ENCODE measurements at places on chromosomes 16 and 17.

- no peak for DNase-seq
Observed at GRCh38 chr17:28412099-28412498, 6.1 kb upstream of the SLC46A1 start.

DNA sequence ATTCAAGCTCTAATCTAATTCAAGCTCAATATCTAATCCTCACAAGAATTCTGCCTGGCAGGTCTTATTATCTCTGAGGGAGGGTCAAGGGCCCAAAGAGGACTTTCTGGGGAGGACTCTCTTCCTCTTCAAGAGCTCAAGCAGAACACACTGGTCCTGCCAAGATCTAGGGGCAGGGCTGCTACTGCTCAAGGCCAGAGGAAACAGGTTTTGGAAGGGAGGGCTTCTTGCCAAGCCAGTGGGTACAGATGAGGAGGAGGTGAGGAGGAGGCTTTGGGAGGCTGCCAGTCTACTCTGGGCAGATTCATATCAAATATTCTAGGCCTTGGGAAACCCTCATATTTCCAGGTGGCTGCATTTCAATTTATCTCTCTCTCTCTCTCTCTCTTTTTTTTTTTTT lies 51.8 kb upstream of the IL34 start:
- DNase-seq = peak; percentile 99

GRCh38 chr17:59338498-59338897 lies 7.0 kb downstream of the YPEL2 start:
- no peak for DNase-seq

DNA sequence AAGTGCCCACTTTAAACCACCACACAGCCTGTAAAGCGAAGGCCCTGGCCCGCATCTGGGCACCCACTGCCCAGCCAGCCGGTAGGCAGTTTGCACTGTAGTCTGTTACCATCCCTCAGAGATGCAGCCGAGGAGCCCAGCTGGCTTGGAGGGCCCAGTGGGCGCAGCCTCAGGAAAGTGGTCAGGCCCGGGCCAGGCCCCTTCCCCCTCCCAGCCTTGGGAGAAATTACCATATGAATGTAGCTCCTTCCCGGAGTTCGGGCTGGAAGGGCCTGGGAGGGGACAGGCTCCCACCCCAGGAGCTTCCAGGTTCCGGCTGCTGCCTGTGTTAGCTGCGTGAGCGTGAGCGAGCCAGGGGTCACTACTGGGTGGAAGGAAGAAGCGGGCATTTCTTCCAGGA lies 325.4 kb downstream of the SEC14L1 start:
- DNase-seq = no peak

DNA sequence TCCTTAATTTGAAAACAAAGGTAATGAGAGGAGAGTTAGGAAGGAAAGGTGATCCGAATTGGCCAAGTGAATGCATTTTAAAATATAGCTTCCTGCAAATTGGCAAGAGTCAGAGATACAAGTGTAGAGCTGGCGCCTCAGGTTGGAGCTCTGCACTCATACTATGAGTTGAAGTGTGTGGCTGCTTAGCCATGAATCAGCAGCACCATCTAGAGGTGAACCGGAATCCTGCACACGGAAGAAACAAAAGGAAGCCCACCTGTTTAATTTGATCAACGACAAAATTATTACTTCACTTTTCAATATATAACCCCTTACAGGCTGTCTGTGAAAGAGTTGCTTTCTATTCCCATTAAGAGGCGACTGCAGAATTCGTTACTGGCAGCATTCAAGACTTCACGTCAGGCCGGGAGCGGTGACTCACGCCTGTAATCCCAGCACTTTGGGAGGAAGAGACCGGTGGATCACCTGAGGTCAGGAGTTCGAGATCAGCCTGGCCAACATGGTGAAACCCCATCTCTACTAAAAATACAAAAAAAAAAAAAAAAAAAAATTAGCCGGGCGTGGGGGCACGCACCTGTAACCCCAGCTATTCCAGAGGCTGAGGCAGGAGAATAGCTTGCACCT lies 1253.7 kb upstream of the CDH8 start:
- DNase-seq = peak; percentile 13

DNA sequence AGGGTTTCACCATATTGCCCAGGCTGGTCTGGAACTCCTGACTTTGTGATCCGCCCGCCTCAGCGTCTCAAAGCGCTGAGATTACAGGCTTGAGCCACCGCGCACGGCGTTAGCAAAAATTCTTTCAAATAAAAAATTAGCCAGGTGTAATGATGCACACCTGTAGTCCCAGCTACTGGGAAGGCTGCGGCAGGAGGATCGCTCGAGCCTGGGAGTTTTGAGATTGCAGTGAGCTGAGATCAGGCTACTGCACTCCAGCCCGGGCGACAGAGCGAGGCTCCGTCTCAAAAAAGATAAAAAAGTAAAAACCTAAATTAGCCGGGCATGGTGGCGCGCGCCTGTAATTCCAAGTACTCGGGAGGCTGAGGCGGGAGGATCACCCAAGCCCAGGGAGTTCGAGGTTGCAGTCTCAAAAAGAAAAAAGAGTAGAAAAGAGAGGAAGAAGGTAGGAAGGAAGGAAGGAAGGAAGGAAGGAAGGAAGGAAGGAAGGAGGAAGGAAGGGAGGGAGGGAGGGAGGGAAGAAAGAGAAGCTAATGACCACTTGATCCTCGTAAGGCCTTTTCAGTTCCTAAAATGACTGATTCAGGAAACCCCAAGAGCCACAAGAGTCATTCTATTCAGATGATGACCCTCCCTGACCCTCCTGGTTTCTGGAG lies 59.2 kb downstream of the SRL start:
- no peak for DNase-seq

DNA sequence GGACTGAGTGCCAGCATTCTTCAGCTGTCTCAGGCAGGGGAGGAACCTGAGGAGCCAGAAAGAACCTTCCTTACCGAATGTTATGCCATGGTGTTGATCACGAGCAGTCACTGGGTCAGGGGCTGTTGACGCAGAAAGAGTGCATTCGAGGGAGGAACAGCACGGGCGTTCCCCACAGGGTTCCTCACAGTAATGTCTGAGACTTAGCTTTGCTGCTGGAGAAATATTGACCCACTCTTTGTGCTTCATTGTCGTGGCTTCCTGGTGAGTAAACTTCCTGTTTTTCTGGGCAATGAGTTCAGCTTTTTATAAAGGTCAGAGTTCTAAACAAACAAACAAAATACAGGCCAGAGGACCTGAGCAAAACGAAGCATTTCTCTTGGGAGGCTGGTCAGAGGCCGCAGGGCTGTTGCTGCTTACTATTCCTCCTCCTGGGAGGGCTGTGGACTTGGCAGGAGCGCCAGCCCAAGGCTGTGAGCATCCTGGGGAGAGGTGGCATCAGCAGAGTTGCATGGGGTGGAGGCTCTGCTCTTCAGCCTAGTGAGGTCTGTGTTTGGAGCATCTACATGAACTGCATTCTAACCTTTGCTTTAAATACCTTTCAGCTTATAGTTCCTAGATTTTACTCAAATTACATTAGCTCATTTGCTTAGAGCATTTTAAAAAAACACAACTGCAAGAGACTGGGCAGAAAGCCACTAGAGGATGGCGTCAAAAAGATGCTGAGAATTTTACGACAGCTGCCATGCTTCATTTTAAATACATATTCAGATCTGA lies 143.1 kb upstream of the CACNG5 start:
- no peak for DNase-seq

DNA sequence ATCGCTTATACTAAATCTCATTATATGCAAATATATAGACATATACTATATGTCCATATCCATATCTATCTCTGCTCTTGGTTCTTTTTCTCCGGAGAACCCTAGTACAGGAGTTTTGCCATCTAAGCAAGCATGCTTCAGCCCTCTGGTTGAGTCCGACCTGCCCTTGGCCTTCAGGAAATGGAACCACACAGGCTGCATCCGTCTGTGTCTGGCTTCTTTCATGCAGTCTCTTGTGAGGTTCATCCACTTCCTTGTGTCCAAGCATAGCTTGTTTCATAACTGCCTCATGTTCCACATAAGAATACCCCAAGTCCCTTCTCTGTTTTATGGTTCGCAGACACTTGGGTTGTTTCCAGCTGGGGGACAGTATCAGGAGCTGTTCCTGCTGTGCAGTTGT lies 16.8 kb downstream of the SNX20 start:
- DNase-seq = no peak

GRCh38 chr17:58520843-58521430 lies 6.5 kb upstream of the MTMR4 start:
- no peak for DNase-seq

GRCh38 chr16:16127469-16128116 lies 95.7 kb downstream of the ABCC6 start:
- peak; percentile 83 for DNase-seq

DNA sequence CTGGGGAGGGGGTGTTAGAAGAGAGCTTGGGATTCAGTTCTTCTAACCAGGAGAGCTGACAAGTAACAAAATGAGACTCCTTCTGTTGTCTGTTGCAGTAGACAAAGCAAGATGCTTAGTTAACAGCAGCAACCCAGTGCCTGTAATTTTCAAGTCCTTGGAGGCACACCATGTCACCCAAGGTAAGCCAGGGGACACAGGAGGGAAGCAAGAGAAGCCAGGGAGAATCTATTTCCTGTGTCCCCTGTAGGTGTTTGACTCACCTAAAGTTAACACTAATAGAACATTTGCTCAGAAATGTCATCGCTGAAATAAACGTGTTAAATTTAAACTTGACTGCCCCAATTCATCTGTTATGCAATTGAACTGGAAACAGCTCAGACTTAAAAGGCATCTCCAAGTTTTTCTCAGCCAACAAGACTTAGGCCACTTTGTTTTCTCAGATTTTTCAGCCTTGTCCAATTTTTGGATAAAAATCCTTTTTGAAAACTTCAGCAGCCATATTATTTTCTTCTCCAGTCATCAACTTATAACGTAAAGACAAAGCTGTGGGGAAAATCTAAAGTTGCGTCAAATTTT lies 257.6 kb downstream of the CDH13 start:
- DNase-seq = no peak

- no peak for DNase-seq
Observed at GRCh38 chr17:50279181-50279526, 4.9 kb downstream of the TMEM92 start.

GRCh38 chr17:20092973-20093626 lies 83.9 kb downstream of the SPECC1 start:
- DNase-seq = no peak

DNA sequence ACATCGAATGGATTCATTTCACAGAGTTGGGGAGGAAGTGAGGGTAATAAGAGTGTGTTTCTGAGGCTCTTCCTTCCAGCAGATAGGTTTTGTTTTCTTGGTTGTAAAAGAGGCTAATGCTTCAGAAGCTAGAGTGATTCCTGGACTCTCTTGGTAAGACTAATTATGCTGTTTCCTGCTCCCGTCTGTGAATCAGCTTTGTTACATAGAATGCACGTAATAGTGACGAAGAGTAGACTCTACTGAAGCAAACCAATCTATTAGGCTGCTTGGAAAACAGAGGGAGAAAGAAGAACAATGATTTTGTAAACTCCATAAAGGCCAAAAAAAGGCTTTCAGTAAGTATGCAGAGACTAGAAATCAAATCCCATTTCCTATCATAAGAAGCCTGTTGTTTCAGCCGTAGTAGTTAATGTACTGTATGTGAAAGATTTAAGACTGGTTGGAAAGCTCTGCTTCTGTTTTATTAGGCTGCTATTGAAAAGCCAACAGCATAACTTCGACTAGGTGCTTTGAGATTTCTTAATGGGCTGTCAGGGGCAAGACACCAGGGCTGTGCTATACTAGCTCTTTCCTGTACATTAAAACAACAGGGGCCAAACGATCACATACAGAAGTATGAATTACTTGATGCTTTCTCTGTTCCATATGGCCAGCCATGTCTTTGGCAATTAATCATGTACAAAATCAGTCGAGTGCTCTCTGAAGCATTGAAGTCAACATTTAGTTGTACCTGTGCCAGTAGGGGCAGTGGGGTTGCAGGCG lies 219.0 kb downstream of the FTO start:
- no peak for DNase-seq
